ENCODE measurements at places on chromosomes 7 and 10.

GRCh38 chr10:103493362-103493915 lies at the start of gene NEURL1:
NEURL1 (plus strand) TSS chr10:103493705; CDS start chr10:103494388, 683 bp downstream.
- DNase-seq = no peak

DNA sequence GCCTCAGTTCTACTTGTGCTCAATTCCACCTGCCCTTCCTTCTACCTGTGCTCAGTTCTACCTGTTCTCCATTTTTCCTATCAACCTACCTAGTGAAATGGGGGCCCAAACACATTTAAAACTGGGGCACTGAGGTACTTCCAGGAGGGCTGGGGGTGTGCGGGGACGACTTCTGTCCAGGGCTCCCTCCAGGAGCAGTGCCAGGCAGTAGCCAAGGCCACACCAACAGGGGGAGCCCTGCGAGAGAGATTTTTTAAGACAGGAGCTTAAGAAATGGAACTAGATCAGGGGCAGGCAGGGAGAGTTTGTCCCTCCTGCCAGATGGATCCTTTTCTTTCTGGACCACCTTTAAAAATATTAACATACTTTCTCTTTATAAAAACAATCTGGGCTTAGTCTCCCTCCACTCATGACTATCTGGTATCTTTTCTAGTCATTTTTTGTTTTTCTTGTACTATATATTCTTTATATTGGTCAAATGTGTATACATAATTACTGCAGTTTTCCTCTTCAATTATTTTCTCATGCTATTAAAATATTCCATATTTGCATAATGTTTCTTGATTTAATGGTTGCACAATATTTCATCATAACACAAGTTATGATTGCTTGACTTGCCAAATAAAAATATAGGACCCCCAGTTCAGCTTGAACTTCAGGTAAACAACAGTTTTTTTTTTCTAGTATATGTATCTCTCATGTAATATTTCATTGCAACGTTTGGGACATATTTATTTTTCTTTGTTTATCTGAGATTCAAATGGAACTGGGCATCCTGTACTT lies 47.3 kb upstream of the INSYN2A start:
- DNase-seq = no peak

- no peak for DNase-seq
Measured at GRCh38 chr10:61052469-61053205, 108.7 kb upstream of the RHOBTB1 start.

DNA sequence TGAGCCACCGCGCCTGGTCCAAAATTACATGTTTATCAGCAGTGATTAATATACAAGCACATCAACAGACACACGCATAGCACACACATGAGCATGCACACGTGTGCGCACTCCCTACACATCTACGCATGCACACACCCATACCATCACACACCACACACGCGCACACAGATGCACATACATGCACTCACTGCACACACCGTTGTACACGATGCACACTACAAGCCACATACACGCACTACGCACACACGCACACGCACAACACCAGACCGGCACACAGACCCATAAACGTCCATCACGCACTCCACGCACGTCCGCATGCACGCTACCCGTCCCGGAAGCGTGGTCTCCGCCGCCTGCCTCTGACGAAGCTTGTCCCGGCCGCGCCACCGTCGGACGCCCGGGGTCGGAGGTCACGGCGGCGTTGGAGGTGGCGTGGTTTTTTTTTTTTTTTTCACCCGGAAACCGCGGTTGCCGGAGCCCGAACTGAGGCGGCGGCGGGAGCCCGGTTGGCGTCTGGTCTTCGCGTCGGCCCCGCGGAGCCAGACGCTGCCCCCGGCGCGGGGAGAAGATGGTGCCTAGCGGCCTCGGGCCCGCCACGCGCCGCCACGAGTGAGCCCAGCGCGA lies at the start of gene TMEM248:
Gene TMEM248 (plus strand): TSS at position 457 of the 627 bp plus-strand sequence. CDS start 20,641 bp downstream, outside the sequence.
- DNase-seq = peak; percentile 85

DNA sequence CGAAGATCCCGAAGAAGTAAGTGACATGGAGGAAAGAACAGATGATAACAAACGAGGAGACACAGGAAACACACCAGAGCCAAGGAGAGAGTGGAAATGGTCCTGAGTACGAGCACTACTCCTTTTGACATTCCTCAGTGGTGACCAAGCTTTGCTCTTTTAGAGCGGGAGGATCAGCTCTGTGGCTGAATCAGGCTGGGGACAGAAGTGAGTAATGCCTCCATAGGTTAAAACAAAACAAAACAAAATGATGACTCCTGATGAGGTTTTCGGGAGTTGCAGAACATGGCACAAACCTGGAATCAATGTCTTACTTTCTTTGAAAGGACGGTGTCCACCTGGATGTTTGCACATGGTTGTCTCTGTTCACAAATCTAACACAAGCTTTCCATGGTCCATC lies 30.3 kb upstream of the TCF7L2 start:
- DNase-seq = no peak

DNA sequence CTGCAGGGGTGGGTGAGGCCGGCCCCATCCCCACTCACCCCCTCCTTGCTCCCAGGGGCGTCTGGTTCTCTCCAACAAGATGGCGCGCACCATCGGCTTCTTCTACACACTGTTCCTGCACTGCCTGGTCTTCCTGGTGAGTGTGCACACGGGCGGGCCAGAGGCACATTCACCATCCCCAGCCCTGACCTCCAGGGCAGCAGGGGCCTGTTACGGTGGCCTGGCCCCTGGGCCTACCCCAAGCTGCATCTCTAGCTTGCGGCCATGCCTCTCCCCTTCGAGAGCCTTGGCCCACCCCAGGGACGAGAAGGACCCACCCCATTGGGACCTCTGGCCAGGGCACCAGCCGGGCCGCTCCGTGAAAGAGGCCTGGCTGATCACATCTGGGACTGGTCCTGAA lies 4.9 kb upstream of the SH2B2 start:
- DNase-seq = no peak

GRCh38 chr7:116122972-116123595 lies 87.3 kb upstream of the TES start:
- DNase-seq = no peak

- no peak for DNase-seq
Measured at GRCh38 chr7:78022165-78022564, 223.6 kb downstream of the PHTF2 start.

GRCh38 chr7:1204460-1205140 lies 28.1 kb upstream of the UNCX start:
- no peak for DNase-seq

- DNase-seq = no peak
Measured at GRCh38 chr7:45052011-45052410, 36.8 kb downstream of the NACAD start.

DNA sequence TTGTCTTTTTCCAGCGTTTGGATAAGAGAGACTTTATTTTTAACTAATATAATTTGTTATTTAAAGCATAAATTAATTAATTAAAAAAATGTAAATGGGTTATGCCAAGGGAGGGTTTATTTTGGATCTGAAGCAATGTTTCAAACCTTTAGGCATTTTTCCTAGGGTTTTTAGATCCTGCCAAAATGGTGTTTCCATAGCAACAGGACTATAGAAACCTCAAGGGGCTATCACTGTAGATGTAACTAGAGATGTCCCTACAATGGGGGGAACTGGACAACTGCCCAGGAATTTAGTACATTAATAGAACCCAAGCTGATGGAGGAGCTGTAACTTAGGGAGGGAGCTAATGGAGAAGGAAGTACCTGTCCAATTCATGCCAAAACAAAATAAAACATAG lies 57.3 kb downstream of the SLC39A12 start:
- DNase-seq = no peak

DNA sequence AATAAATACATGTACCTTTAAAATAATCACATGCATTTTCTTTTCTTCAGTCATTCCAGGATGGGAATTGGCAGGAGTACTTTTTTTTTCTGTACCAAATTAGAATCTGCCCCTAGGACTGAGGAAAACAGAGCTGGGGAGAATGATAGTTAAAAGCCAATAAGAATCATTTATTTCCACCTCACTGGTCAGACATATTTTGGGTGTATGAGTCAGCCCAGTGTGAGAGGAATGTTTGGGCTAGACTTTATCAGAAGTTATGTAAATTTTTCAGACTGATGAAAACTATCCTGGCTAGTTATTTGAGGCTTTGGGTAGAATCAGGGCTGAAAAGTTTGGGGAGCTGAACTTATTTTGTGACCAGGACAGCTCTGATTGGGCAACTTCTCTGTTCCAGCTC lies 303.1 kb upstream of the NPSR1 start:
- no peak for DNase-seq

DNA sequence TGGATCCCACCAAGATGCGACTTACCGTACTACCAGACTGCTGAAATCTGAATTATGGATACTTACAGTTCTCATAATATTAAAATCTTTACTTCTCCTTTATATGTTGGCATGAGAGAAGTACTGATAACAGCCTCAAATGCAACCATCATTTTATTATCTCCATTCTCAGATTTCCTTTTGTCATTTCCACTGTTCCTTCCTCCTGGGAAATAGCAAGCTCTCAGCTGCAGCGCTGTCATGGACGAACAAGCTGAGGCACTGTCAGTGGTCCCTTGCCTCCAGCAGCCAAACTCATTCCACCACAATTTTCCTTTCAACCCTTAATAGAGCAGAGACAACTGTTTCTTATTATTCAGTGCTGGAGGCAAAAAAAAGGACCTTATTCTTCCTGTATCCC lies 478.4 kb downstream of the ARL4A start:
- DNase-seq = no peak

GRCh38 chr10:14369906-14370305 lies 39.2 kb upstream of the FRMD4A start:
- DNase-seq = no peak

DNA sequence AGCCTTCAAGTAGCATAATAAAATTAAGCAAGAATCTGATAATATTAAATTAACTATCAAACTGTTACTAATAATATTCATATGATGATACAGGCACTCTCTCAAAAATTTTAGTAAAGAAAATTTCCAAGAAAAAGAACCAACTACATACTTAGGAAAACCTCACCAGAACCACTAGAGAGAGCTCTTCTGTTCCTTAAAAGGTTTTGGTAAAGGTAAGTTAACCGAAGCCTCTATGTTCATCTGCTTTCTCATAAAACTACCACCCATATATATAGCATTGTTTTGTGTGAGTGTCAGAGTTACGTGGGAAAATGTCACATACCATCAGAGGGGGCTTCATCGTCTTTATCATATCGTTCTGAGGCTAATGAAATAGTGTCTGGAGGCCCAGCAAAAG lies 20.7 kb downstream of the SKAP2 start:
- no peak for DNase-seq

All from stimulated activated CD4-positive, alpha-beta T cell treated with anti-CD3 and anti-CD28 coated beads, Interleukin-1b, Interleukin-23, amount 100 ng/mL, for 1 hour (primary cell).